NCI-H1105 treated with DMSO at 0.1 percent for 48 hours (cell line): ENCODE measurements at places on chromosomes 7 and 10.

GRCh38 chr10:6811153-6811552, 231.1 kb upstream of the PRKCQ start:
- no peak for DNase-seq

- no peak for DNase-seq
Observed at GRCh38 chr7:85561706-85562105, 374.9 kb upstream of the SEMA3D start.

DNA sequence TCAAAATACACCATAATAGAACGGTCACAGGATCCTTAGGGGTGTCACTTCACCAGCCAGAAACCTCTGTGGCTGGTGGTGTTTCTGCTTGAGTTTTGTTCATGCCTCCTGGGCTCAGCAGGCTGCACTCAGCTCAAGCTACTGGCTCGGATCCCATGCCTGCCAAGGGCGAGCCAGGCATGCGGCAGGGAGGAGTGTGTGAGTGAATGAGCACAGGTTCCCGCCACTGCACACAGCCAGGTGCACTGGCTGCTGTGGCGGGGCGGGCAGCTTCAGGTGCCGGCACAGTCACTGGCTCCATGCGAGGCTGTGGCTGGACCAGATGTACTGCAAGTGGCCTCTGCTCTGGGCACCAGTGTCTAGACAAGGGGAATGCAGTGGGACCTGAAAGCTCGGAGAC, 29.5 kb downstream of the CLDN12 start:
- no peak for DNase-seq

- DNase-seq = no peak
Observed at GRCh38 chr10:102262744-102263370, 17.5 kb downstream of the GBF1 start.

GRCh38 chr7:24340727-24341126, 56.7 kb downstream of the NPY start:
- DNase-seq = no peak

GRCh38 chr10:7406712-7407333, 4.0 kb downstream of the SFMBT2 start:
- DNase-seq = no peak

GRCh38 chr7:85185424-85186082, 1.3 kb downstream of the SEMA3D start:
- peak; percentile 37 for DNase-seq

DNA sequence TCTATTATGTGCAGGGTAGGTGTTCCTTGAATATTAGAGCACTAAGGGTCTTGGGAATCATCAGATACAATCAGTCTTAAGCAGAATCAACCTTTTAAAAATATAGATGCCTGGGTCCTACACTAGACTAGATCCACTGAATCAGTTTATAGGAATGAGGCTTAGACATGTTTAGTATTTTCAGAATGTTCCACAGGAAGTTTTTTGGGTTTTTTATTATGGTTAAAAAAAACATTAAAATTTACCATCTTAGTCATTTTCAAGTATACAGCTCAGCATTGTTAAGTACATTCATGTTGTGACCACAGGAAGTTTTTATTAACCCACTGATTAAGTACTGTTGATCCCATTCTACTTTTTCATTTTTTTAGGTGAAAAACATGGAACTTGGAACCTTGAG, 135.7 kb downstream of the LCOR start:
- no peak for DNase-seq

GRCh38 chr10:97121041-97121440, 64.7 kb downstream of the SLIT1 start:
- DNase-seq = no peak

DNA sequence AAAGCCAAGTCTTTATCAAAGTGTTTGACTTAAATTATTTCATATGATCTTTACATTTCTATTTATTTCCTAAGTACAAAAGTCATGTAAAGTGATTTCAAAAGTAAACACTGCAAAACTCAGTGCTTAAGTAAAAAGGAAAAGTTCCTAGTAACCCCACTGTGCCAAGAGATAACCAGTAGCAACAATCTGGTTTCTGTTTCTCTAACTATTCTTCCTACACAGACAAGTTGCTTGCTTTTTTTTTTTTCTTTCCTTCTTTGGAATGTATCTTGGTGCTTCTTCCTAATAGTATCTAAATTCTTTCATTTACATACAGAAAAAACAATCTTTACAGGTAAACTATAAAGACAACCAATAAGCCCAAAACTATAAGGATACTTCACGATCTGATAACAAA, 3.1 kb downstream of the JCAD start:
- no peak for DNase-seq

DNA sequence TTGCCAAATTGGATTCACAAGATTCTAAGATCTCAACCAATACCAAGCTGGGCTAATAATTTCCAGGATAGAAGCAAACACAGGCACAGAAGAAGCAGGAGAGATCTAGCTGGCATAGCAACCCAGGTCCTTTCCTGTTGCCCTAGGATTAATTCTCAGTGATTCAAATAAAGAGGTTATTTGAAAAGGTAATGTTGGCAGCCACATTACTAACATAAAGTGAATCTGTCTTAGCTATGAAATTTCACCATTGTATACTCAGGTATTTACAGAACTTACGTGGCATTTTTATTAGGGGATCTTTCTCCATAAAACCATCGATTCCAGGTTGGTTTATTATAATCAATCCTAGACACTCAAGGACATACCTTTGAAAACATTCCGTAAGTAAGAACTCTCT, 379.3 kb upstream of the POM121L12 start:
- DNase-seq = no peak

DNA sequence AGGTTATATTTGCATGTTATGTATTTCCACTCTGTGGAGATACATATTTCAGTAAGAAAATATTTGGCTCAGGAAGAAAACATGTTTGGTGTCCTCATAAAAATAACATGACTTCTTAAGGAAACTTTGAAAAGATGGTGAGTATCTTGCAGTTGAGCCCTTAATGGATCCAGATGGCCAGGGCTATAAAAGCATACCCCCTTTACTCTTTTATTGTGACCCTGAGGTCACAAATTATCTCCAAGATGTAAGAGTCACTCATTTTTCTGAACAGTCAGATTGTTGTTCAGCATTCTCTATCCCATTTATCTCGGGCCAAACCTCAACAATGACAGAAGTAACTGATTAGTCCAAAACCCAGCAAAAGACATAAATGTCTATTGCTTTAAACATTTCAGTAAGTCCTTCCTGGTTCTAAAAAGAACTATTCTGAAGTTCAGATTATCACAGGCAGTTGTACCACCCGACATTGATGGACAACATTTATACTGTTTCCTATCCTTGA, 539.4 kb downstream of the PARD3 start:
- no peak for DNase-seq

DNA sequence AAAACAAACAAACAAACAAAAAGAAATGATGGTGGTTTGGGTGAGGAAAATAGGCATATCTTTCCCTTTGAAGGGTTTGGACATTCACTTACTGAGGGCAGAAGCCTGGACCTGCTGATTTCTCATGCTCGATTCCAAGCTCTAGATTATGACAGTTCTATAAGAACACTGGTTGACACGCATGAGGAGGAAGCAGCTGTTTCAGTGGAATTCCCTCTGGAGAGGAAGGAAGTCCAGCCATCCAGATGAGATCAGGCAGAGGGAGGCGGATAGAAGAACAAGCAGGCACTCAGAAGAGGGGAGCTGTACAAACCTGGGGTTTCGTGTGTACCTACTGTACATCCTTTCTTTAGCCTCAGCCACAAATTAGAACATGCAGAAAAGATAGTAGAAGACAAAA, 691.9 kb downstream of the INHBA start:
- DNase-seq = no peak

DNA sequence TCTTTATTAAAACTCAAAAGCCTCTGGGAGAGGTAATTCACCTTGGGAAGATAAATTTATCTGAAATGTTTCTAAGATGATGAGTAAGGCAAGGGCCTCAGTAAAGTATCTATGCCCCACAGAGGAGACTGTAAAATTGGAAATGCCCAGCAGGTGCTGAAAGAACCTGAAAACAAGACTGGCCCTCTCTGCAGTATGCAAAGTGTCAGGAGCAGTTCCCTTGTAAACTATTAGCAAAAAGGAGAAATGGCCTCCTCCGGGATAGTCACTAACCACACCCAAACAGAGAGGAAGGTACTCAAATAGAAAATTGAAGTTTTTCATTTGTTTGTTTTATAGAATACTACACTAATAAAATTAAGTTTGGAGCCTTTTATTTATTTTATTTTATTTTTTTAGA, 81.2 kb downstream of the FZD1 start:
- DNase-seq = no peak

- DNase-seq = no peak
Observed at GRCh38 chr10:123320091-123320490, 165.9 kb downstream of the BUB3 start.

DNA sequence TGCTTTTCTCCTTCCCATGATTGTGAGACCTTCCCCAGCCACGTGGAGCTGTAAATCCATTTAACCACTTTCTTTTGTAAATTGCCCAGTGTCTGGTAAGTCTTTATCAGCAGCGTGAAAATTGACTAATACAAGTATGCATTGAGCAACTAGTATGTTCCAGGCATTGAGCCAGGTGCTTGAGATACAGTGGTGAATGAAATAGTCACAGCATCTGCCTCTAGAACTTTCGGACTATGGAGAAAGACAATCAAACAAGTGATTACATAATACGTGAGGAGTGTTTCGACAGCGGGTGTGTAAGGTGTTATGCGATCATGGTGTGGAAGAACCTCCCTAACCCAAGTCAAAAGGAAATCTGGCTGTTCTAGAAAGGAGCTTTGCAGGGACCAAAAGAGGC, 21.6 kb upstream of the NUP205 start:
- no peak for DNase-seq

DNA sequence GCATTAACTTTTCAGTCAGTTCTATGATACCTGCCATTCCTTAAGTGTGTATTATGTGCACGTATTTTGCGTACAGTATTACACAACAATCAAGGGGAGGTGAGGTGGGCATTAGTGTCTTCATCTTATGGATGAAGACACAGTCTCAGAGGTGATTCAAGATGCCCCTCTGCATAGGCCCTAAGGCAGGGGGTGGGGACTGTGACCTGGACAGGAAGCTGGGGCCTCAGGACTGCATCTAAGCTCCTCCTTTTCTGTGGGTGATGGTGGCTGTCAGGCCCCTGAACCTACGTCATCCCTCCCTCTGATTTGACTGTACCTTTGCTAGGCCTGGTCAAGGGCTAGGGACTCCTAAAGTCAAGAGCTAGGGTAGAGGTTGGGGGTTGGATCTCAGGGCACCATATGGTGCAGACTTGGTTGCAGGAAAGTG, 38.9 kb downstream of the HK1 start:
- no peak for DNase-seq

GRCh38 chr7:26060733-26061677, 91.0 kb upstream of the NFE2L3 start:
- peak; percentile 93 for DNase-seq

DNA sequence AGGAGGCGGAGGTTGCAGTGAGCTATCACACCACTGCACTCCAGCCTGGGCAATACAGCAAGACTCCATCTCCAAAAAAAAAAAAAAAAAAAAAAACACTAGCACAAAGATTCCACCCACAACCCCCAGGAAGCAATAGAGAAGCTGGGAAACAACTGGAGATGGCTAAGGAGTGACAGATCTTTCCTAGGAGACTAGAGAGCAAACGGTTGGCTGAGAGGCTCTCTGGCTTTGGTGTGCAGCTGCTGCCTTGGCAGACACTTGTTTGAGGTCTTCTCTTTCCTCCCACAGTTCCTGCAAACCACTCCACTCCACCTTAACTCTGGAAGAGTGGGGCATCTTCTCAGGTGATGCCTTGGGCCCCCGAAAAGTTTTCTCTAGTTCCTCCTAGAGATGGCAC, 78.5 kb upstream of the LANCL2 start:
- no peak for DNase-seq

DNA sequence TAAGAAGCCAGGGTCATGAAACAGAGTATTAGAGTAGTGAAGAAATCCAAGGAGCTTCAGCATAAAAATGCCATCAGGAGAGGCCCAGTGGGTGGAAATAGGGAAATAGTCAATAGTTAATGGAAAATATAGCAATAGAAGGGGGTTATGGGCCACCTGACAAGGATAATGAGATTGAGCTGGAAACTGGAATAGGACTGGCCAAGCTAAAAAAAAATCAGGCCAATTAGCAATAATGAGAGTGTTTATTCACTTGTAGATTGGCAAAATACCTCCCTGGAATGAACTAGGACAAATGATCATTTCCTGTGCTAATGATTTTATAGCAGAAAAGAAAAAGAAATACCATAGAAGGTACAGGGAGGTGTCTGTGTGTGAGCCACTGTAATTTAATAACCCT, 97.9 kb downstream of the PLCE1 start:
- no peak for DNase-seq

- no peak for DNase-seq
Observed at GRCh38 chr10:69497611-69498390, 46.5 kb downstream of the TSPAN15 start.

DNA sequence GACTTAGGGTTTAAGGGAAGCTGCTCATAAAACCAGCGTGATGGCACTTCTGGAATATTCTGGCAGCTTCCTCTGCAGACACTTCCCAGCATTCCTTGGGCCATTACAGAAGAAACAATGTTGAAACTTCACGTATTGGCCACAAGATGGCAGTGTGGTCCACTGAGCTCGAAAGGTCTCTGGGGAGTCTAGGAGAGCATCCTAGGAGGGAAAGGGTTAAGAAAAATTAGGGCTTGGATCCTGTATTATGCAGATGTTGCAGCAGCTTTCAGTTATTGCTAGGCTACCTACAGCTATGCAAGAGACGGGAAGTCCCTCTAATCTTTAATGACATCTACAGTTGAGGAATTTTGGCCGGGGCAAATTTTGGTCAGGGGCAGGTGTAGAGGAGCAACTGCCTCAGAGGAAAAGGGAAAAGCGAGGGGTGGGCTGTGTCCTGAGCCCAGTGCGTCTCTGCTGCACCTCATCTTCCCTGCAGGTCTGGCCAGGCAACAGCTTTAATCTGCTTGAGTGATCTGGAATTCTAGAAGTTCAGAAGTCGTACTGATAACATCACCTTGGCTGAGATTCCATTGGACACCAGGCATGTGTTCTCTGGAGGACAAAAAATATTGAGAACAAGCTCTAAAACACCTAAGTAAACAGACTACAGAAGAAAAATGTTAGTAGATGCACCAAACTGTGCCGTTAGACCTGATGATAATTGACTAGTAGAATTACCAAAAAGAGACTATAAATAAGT, 220.8 kb upstream of the PRSS58 start:
- peak; percentile 17 for DNase-seq

DNA sequence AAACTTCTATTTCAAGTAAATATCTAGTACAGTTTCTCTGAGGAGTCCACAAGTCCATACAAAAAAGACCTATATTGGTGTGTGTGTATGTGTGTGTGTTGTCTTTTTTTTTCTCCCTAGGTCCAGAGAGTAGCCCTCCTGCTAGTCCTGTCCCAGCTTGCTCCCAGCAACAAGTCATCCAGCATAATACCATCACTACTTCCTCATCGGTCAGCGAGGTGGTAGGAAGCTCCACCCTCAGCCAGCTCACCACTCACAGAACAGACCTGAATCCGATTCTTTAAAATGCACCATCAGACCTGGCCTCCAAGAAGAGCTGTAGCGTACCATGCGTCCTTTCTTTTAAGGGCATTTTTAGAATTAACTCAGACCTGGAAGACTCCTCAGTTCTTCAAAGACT, 139.1 kb downstream of the TRIL start:
- DNase-seq = no peak

- peak; percentile 20 for DNase-seq
Observed at GRCh38 chr7:39827571-39827970, 122.5 kb upstream of the CDK13 start.
